ENCODE measurements at places on chromosomes 2 and 18.

- H3K36me3 ChIP-seq: peaks cover 7% of the 10 kb centered on the region
- DNase-seq: no peak
- no peaks in the 10 kb centered on the region for H3K4me1 ChIP-seq
- H3K4me3 ChIP-seq: no peak overlapping the region
- H3K27me3 ChIP-seq: no peaks in the 10 kb centered on the region
- no peak overlapping the region for H3K27ac ChIP-seq
These were observed 27.6 kb downstream of the GPATCH11 start for GRCh38 chr2:37111958-37112357.

- H3K4me3 ChIP-seq: no peak overlapping the region
- no peak for DNase-seq
- H3K4me1 ChIP-seq: peaks cover 23% of the 10 kb centered on the region
- H3K27me3 ChIP-seq: no peaks in the 10 kb centered on the region
- H3K27ac ChIP-seq: no peak overlapping the region
These were observed 3.5 kb downstream of the CAPN10 start for GRCh38 chr2:240589850-240590525.

DNA sequence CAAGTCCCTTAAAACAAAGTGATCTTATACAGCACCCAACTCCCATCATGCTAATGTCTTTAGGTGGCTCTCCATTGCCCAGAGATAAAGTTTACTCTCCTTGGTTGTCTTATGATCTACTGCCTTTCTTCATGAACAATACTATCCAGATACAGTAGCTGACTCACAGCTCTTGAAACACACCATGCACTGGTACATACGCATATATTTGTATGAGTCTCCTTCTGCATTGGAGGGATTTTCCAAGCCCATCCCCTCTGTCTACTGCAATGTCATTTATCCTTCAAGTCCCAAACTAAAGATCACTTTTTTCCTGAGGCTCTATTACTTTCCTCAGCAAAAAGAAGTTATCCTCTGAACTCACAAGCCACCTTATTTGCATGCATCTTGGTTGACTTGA is 84.7 kb upstream of the LRATD1 start:
- H3K27me3 ChIP-seq: no peaks in the 10 kb centered on the region
- H3K4me3 ChIP-seq: no peak overlapping the region
- H3K4me1 ChIP-seq: no peaks in the 10 kb centered on the region
- no peak overlapping the region for H3K27ac ChIP-seq

DNA sequence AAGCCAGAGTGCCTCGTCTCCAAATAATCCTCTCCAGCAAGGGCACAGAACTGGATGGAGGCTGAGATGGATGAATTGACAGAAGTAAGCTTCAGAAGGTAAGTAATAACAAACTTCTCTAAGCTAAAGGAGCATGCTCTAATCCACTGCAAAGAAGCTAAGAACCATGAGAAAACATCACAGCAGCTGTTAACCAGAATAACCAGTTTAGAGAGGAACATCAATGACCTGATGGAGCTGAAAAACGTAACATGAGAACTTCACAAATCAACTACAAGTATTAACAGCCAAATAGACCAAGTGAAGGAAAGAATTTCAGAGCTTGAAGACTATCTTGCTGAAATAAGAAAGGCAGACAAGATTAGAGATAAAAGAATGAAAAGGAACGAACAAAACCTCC is 32.3 kb downstream of the WDPCP start:
- no peak overlapping the region for H3K27ac ChIP-seq
- no peaks in the 10 kb centered on the region for H3K4me1 ChIP-seq
- H3K27me3 ChIP-seq: no peaks in the 10 kb centered on the region
- no peak overlapping the region for H3K4me3 ChIP-seq
- DNase-seq: no peak

DNA sequence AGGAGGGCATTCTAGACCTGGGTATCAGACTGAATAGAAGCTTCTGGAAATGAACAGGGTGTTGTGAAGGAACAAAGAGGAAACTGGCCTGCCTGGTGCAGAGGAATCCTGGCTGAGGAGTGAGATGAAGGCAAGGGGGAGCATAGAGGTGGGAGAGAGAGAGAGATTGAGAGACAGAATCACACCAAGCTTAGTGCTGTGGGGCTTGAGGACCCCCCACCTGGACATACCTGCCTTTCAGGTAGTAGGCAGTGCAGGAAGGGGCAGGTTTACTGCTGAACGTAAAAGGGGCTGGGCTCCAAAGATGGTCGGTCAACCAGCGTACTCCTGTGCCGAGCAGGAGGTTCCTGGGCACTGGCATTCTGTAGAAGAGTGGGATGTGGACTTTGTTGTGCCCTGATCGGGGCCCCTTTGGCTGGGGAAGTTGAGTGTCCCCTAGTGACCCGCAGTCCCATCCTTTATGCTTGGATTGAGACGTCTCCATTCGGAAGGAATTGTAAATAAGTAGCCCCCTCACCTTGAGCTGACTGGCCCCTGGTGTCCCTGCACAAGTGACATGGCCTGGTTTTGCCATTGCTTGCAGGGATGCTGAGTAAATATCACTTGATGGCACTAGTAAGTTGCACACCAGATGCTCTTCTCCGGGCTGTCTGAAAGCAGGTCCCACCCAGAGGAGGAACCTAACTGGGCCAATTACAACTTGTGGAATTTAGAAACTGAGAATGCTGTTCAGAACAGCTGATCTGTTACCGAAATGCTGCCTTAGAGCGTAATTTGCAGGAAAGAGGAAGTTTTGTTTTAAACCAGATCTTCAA is 1.4 kb downstream of the UBE2F start:
- H3K27ac ChIP-seq: peak overlapping the region; percentile 45
- H3K27me3 ChIP-seq: no peaks in the 10 kb centered on the region
- peak overlapping the region; percentile 62 for H3K4me3 ChIP-seq
- peaks cover 27% of the 10 kb centered on the region for H3K4me1 ChIP-seq
